ENCODE measurements at places on chromosomes 2 and 18. TPM values are rescaled to one million over a fixed set of nuclear protein-coding genes. Genes with fewer than 3 reads are reported as not detected.

TMEM163 gene
- total RNA-seq: not detected

SH2D6 gene
- 2.5 TPM for total RNA-seq

LDAH gene
- 34.3 TPM for total RNA-seq

IGFBP5 gene
- total RNA-seq: not detected

SERPINB10 gene
- not detected for total RNA-seq

REG3A gene
- not detected for total RNA-seq

PTPRN gene
- 0.09 TPM for total RNA-seq

FBXO48 gene
- 1.9 TPM for total RNA-seq

TBR1 gene
- total RNA-seq: 0.04 TPM

UGT1A1 gene
- total RNA-seq: not detected

LHCGR gene
- not detected for total RNA-seq

MAPK4 gene
- total RNA-seq: not detected

NGEF gene
- not detected for total RNA-seq

CD207 gene
- not detected for total RNA-seq

COLEC12 gene
- total RNA-seq: not detected
